ENCODE measurements at places on chromosomes 4 and X. TPM values are rescaled to one million over a fixed set of nuclear protein-coding genes. Genes with fewer than 3 reads are reported as not detected.

The XPNPEP2 gene
- 0.56 TPM for polyA plus RNA-seq

The GYPB gene
- polyA plus RNA-seq: not detected

- DNase-seq: no peak
Observed at GRCh38 chr4:188660796-188661195, 521.6 kb downstream of the TRIML1 start.

GRCh38 chrX:102517326-102517725, 787 bp upstream of the TMSB15A start:
- no peak for DNase-seq

DNA sequence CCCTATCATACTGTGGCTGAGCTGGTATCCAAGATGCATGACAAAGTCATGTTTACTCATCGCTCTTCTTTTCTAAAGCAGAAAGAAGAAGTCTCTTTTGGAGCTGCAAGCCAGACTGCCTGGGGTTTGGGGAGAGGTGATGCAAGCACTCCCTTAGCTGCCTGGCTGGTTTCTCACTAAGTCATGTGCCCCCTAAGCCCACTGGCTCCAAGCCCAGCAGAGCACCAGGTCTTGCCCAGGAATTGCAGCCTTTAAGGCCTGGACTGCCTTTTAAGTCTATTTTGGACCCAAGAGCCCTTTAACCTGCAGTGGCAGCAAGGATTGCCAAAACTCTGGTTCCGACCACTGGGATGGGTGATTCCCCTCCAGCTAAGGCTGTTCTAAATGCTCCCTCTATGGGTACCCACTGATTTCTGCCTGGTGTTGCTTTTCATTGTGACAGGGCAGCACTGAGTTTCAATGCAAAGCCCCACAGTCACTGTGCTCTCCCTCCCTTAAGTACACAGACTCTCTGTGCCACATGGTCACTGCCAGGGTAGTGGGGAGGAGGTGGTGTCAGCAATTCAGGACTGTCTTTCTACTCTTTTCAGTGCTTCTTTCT, 548.6 kb downstream of the TLL1 start:
- no peak for DNase-seq

DNA sequence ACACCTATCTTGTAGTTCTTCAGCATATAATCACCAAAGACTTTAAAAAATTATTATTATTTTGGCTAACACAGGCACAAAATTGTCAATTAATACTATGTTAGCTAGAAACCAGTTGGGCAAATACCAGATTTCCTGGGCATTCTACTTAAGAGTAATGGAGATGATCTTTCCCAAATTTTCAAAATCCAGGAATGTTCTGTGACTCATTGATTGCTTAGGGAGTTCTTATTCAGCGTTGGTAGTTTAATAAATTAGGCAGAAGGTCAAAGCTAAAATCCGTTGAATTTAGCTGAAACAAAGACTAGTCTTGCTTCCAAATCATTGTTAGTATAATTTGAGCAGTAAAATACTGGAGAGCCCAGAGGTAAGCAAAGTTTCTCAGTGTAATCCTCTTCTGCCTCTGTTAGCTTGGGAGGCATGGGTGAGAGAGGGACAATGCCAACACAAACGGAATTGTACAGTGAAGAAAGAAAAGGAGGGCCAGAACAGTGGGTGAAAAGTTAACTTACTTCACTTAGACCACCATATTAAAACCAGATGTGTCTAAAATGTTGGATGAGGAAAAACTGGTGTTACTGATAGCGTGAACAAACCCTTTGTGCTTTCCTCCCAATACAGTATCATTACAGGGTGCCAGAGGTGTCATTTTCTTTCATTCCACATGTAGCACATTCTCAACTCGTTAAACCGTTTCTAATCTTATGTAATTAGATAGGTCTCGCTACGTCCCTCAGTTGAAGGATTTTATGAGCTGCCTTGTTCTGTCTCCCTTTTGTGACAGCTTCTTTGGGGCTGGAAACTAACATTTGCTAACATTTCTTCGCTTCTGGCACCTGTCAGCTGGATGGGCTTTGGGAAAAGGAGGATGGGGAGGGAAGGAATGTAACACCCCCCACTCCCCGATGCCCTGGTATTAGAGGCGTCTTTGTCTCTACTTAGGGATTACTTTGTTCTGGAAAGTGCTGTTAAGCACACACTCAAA, 87.4 kb upstream of the CITED1 start:
- DNase-seq: no peak

GRCh38 chr4:1329408-1330371, 17.3 kb upstream of the UVSSA start:
- no peak for DNase-seq

All from adrenal gland (tissue), 19 donors.